Dermis blood vessel endothelial cell (primary cell): ENCODE measurements at places on chromosomes 4 and X.

DNA sequence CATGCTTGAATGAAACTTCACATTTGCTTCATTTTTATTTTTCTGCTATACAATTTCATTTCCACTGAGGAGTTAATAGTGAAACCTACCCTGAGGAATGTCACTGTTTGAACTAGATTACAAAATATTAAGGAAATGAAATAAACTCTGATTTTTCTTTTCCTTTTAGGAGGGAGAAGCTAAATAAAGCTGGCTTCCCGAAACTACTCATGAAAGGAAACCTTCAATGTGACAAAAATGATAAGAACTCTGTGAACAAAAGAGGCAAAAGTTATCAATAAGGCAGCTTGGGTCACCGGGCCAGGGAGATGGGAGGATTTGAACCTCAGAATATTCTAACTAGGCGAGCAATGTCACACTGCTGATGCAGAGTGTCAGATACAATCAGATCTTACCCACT lies 185.2 kb downstream of the APBB2 start:
- peak; percentile 37 for DNase-seq

GRCh38 chrX:40496728-40497127 lies 84.0 kb upstream of the ATP6AP2 start:
- DNase-seq, result peak; percentile 1

- DNase-seq, result no peak
Measured at GRCh38 chr4:169540774-169541173, 71.6 kb downstream of the NEK1 start.

- peak; percentile 13 for DNase-seq
Measured at GRCh38 chrX:11380187-11380844, 87.1 kb downstream of the AMELX start.

- DNase-seq, result peak; percentile 74
Measured at GRCh38 chr4:128574706-128575105, 234.8 kb upstream of the JADE1 start.

- DNase-seq, result no peak
Measured at GRCh38 chrX:80216086-80216485, 201.5 kb downstream of the TBX22 start.

- DNase-seq, result no peak
Measured at GRCh38 chr4:135724421-135724820, 1522.8 kb upstream of the PABPC4L start.

- no peak for DNase-seq
Measured at GRCh38 chr4:143883529-143883928, 21.8 kb downstream of the GYPE start.

DNA sequence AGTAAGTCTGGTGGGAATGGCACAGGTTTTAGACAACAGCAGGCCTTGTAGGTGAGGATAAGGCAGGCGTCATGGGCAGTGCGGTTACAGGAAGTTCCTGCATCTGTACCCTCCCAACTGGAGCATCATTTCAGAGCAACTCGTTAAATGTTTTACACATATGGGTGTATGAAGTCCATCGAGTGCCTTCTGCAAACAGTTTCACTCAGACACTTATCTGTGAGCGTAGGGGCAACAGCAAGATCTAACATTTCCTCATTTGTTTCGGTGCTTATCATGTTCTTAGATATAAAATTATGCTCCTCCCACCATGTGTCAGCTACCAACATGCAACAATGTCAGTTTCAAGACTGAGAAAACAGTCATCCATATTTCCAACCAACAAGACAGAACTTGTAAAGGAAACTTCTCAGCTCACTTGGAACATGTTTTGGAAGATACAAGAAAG lies 69.9 kb downstream of the ELOVL6 start:
- DNase-seq, result no peak

DNA sequence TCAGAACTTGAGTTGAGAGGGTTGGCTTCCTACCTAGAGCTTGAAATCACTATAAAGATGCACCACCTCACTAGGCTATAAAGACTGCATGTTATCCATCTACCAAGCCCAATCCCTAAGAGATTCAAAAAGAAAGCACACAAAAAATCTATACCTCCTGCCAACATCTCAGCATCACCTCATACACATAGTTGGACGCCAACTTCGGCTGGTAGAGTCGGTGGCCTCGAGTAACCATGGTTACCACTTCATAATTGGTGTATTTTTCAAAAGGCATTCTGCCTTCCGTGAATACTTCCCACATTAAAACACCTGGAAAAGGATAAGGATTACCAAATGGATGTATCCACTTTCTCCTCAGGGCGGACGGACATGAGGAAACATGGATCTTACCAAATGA lies 4.5 kb upstream of the TXK start:
- DNase-seq, result no peak

- DNase-seq, result no peak
Measured at GRCh38 chr4:92885632-92886031, 581.9 kb downstream of the GRID2 start.

DNA sequence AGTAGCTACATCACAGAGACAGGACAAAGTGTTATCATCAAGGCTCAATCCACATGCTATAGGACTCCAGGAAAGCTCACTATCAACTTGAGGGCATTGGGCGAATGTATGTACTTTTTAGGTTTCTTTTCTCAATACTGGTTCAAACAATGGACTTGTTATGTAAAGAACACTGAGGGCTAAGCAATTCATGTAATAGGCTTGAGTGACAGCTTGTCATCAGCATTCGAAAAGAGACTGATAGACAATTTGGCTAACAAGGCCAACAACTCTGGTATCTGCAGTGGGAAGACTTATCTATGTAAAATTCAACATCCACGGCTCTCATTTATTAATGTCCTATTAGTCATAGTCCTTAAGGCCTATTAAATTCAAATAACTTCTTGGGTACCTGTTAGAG lies 141.1 kb downstream of the NPNT start:
- DNase-seq, result no peak
